ENCODE measurements at places on chromosomes 7 and 10.

DNA sequence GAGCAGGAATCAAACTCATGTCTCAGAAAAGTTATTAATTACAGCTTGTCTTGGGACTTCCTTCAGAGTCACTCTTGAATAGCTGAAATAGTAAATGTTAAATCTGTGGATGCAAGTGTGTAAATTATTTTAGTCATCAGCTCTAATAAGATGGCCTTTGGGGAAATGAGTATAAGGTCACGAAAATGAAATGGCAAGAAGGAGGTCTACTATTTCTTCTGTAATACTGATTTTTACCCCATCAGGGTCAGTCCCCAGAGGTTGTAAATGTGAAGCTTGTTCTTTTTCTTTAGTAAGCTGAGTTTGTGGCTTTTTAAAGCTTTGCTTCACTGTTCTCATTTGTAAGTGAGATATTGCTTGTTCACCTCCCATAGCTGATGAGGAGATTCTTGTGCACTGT, 63.9 kb downstream of the GBF1 start:
- no peak for DNase-seq

GRCh38 chr10:22365644-22366434, 20.5 kb downstream of the SPAG6 start:
- no peak for DNase-seq

GRCh38 chr7:73726083-73726466, 6.6 kb upstream of the STX1A start:
- DNase-seq, result no peak

DNA sequence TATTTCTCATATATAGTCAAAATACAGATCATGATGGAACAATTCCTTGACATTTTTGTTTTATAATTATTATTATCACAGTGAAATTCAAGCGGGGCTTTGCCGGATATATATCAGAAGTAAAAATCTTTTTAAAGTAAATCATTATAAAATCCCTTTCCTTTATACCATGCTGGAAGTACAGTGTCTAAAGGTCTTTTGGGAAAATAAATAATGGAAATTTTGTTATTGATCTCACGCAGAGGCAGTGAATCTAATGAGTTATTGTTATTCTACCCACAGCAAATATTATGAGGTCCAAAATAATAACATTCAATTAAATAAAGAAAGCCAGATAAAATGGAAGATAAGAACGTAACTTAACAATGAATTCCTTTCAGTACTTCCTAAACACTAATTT, 33.8 kb downstream of the GFRA1 start:
- no peak for DNase-seq

DNA sequence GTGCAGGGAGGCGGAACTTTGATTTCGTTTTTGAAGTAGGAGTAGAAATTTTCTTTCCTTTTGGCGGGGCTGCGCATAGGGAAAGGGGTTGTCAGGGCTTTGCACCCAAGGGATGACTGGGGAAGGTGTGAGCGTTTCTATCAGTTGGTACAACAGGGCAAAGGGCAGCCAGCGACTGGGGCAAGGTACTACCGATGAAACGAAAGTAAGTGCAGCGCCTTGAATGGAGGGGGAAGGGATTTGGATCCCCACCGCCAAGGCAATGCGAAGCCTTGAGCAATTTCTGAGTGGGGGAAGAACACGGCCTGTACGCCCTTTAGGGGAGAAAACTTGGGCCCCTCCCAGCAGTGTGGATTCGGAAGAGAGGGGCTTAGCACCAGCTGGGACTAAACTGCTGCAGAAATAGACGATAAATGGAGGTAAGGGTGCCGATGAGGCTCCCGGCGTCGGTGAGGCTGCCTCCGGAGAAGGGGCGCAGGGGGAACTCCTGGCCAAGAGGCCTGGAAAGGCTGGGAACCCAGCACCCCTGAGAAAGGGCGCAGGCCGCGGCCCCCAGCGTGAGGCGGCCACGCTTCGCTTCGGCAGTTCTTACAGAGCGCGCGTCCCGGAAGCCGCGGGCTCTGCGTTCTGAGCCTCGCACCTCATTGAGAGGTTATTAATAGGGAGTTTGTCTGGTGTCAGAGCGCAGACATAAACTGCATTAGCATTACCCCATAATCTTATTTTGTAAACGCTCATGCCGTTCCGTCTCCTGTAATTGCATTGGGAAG, 10.0 kb upstream of the TLX1 start:
- no peak for DNase-seq

Measured in IMR-90 (cell line).